Skeletal muscle cell (primary cell): ENCODE measurements at places on chromosomes 6 and 20.

DNA sequence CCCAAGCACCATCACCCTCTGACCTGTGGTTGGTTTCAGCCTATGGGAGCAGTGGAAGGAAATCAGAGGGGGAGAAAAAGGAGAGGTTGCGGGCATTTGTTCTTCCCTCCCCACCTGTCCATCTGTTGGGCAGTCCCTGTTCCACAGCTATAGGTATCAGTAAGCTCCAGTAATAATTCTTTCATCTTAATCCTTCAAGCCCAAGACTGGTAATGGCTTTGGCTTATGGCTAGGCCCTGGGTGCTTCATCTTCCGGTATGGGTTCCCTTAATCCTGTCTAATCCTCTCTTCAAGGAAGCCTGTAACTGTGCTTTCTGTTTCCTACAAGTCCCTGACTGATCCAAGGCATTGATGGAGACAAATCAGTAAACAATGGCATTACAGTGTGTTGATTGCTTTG is 42.2 kb upstream of the STK35 start:
- DNase-seq = no peak

- DNase-seq = no peak
These were observed 289.1 kb upstream of the MANEA start for GRCh38 chr6:95288251-95288650.

GRCh38 chr6:150053450-150053849 is 15.5 kb downstream of the ULBP3 start:
- no peak for DNase-seq

DNA sequence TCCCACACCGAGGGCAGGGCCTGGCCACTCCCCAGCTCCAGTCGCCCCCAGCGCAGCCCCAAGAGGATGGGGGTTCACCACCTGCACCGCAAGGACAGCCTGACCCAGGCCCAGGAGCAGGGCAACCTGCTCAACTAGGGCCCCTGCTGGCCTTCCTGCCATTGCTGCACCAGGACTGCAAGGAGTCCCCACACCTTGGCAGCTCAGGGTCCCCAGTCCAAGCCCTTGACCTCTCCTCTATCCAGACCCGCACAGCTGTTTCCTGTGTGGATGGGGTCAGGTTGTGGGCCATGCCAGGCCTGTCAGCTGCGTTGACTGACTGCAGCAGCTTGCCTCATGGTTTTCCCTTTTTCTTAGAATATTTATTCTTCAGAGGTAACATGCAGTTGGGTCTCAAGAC is 4.4 kb downstream of the LRRC73 start:
- DNase-seq = no peak

- no peak for DNase-seq
These were observed 63.2 kb downstream of the OLIG3 start for GRCh38 chr6:137430954-137431353.

GRCh38 chr6:16274885-16275589 is 36.6 kb downstream of the GMPR start:
- DNase-seq = no peak

GRCh38 chr6:42841844-42842584 is 37.4 kb upstream of the RPL7L1 start:
- DNase-seq = no peak

GRCh38 chr6:132021552-132022375 is 70.6 kb upstream of the CCN2 start:
- DNase-seq = no peak

DNA sequence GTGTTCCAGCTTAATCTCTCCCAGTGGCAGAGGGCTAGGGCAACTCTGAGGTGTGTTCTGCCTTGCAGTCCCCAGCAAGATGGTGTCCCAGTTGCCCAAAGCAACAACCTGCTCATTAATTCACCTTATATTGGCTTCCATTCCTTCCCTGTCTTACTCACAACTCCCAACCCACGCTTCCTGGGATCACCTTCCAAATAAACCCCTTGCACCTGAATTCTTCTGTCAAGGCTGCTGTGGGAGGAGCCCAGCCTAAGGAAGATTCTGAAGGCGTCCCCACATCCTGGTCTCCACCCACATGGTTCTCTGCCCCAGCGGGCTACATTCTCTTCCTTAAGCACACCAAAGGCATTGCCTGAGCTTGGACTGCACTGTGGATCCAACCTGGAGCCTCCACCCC is 116.6 kb upstream of the MAFB start:
- no peak for DNase-seq

DNA sequence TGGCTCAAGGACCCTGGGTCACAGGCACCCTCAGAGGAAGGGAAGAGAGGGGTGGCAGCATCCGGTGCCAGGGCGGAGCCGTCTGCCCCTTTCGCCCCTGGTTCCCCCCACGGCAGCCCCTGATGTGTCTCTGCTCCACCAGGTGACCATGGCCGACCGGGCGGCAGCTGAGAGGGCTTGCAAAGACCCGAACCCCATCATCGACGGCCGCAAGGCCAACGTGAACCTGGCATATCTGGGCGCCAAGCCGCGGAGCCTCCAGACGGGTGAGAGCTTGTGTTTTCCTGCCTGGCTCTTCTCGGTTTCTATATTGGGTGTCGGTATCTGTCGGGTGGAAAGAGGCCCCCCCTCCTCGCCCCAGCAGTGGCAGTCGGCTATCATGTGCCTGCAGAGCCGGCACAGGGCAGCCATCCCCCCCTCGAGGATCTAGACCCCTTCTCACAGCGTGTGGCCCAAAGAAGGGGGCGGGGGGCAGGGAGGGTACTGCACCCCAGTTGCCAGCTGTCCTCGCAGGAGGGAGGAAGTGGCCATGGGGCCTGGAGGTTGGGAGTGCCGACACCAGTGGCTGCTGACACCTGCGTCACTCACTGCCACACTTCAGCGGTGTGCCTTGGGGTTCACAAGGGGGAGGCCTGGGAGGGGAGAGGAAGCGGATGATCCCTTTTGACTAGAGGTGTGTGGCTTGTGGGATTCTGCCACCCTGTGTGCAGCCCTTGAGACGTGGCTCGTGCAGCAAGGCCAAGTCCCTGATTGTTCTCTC is 1.5 kb downstream of the RBM38 start:
- no peak for DNase-seq

DNA sequence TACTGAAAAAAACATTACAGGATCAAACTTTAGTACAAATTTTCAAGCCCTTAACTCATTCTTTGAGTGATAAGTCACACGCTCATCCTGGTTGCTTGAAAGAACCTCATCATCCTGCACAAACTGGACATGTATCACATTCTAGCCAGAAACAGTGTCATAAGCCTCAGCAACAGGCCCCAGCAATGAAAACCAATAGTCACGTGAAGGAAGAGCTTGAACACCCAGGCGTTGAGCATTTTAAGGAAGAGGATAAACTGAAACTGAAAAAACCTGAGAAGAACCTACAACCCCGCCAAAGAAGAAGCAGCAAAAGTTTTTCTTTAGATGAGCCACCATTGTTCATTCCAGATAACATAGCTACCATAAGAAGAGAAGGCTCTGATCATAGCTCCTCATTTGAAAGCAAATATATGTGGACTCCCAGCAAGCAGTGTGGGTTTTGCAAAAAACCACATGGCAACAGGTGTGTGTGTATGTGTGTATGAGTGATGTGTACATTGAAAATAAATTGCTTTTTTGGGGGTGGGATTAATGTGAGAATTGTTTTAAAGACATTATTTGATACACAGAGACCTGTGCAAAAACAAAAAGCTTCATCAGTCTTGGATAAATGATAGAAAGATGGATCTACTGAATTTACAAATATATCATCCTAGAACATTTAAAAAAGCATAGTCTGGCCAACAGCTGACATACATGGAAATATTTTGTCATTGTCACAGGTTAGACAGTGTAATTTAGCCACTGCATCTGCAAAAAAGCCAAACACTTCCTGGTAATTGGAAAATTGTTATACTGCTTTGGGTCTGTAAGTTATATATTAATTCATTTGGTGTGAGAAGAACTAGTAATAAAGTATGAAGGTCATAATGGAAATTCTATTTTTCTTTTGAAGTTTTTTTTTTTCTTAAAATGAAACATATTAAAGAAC is 50.1 kb downstream of the PHF3 start:
- no peak for DNase-seq

GRCh38 chr6:123940551-123940950 is 136.9 kb downstream of the NKAIN2 start:
- DNase-seq = no peak

DNA sequence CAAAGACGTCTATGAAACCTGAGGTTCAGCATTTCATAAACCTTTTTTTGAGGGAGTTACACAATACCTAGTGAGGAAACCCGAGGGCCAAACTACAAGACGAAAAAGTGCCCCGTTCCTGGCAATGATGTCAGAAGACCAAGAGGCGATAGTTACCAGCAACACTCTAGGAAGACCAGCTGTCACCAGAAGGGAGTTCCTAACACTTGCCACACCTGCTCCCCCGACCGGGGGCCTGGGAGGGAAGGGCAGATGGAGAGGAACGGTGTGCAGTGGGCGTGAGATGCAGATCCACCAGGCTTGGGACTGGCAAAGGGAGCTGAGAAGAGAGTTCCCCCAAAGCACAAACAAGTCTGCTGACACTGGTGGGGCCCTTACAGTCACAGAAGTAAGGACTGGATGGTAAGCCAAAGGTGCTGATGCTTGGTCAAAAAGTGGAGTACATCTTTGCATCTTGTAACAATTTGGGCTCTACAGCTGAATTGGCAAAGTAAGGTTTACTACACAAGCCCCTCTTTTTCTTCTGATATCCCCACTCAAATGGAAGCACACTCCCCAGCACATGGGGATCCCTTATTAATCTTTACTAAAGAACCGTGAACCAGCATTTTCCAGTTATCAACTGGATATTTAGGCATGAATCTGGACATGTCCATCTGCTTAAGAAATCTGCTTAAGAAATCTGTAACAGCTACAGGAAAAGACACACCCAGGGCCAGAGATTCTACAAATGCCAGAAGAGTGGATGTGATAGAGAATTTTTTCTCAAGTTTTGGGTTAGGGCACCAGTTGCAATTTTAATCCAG is 38.5 kb downstream of the PANK2 start:
- DNase-seq = peak; percentile 44

- no peak for DNase-seq
These were observed 3.7 kb downstream of the RNF39 start for GRCh38 chr6:30071858-30072257.

GRCh38 chr20:58692579-58693225 is at the start of gene NPEPL1:
NPEPL1 (plus strand) TSS chr20:58692800; CDS start chr20:58692901, 101 bp downstream.
- DNase-seq = peak; percentile 27

- DNase-seq = no peak
These were observed 1.1 kb upstream of the TCF15 start for GRCh38 chr20:611047-611842.

DNA sequence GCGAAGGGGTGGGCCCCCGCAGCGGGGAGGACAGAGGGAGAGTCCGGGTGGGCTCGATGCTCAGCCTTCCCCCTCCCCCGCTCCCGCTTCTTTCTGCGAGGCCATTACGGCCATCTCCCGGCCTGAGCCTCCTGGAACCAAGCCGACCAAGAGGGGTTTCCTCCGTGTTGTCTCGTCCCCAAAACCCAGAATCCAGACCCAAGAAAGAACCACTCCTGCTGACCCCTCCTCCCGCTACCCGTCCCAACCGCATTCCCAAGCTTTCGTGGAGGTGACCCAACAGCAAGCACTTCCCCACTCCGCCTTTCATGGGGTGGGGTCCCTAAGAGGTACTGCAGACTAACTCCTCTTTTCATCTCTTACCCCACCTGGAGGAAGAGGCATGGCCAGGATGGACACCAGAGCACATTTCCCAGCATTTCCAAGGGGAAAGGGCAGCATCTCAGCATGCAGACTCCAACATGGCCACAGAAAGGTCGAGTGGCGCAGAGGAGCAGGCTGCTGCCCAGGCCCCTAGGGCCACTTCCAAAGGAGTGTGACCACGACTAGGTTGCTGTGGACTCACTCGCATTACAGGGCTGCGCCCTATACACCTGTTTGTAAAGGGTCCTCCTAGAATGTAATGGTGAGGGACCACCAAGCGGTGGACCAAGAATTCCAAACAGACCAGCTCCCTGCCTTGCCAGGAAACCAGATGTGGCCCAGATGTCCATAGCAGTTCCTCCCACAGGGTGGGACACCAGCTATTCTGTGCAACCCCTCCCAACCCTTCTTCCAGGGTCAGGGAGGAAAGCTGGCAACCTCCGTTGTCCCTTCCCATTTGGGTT is 53.4 kb downstream of the MRPL14 start:
- DNase-seq = no peak

DNA sequence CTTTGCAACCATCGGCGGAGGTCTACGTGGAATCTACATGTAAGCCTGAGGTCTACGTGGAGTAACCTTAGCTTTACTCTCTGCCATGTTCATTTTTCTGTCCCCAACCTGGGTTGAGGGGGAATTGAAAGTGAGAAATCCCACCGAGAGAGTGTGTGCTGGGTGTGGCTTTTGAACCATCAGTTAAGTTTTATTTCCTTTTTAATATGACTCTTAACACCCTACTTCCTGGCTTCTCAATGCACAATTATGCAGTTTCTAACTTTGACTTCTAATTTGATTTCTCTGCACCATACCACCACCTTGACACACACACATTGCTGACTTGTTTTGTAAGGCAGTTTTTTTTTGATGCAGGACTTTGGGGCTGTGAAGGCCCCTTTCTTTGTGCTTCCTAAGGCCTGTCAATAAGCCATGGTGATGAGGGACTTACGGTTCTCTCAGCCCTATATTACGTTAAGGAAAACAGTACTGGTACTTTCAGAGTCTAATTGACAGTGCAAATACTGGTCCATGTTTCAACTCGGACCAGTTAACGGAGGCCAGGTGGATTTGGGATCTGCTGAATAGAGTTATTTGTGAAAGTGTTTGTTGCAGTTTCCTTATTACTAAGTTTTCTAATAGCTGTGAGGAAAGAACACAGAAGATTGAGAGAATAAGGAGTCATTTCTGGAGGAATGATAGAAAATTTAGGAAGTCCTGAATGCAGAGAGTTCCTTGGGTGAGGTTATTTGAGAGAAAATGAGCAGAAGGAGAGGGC is 206.5 kb downstream of the JARID2 start:
- DNase-seq = no peak

GRCh38 chr6:116922853-116923548 is 46.0 kb downstream of the RFX6 start:
- no peak for DNase-seq

DNA sequence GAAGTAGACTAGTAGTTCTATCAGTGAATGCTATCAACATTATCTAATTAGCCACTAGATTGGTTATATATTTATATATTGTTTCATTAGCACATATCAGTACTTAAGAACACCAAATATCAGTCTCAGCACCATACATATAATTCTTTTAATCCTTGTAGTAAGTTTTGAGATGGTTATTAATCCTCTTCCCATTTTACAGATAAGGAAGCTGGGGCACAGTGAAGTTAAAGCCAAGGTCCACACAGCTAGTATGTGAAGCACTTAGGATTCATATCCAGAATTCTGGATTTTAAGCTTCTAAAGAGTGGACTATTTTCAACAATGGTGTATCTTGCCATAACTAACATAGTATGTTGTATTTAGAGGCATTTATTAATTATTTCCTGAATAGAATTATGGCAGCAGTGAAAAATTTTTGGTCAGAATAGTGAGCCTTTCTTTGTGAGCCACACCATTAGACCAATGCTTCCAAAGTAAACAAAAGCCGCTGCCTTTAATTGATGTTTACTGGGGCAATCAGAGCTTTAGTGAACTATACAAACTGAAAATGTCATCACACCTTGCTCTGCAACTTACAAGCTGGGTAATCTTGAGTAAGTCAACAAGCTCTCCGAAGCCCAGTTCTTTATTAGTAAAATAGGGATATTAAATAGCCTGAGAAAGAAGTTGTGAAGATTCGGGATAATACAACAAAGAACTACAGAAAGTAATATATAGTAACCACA is 41.9 kb upstream of the HBS1L start:
- no peak for DNase-seq
